Activated T-helper 2 cell treated with anti-CD3 and anti-CD28 coated beads, Interferon-gamma antibody, Interleukin-2, Interleukin-4, amounts not matched to agents 10 μg/mL and 5 μg/mL and 100 μg/mL, durations not matched to agents 14 hours and 24 hours and 36 hours (primary cell): ENCODE measurements at places on chromosomes 1 and 21. TPM values are rescaled to one million over a fixed set of nuclear protein-coding genes. Genes with fewer than 3 reads are reported as not detected.

LRRN2 gene
- not detected in 2 replicates for total RNA-seq

GPR25 gene
- total RNA-seq: not detected in 2 replicates

ATP5PF gene
- 156 and 163 TPM in 2 replicates for total RNA-seq

SYCP1 gene
- total RNA-seq: not detected in 2 replicates

ITGB2 gene
- total RNA-seq: 210 and 212 TPM in 2 replicates

SMAP2 gene
- 185 and 186 TPM in 2 replicates for total RNA-seq

TAS1R1 gene
- not detected in 2 replicates for total RNA-seq

ASTN1 gene
- total RNA-seq: not detected in 2 replicates

RNF223 gene
- not detected in 2 replicates for total RNA-seq

LAX1 gene
- total RNA-seq: 14.2 and 14.9 TPM in 2 replicates

SH3BGR gene
- total RNA-seq: 0.92 and 1.0 TPM in 2 replicates

ETNK2 gene
- total RNA-seq: 0.32 and 0.37 TPM in 2 replicates

WDR64 gene
- total RNA-seq: not detected in 2 replicates

AADACL4 gene
- not detected in 2 replicates for total RNA-seq

MPL gene
- not detected in 2 replicates for total RNA-seq

DDR2 gene
- 0.80 and 1.1 TPM in 2 replicates for total RNA-seq

TBX15 gene
- total RNA-seq: not detected in 2 replicates

MEX3A gene
- total RNA-seq: 1.2 and 1.6 TPM in 2 replicates

OR10T2 gene
- not detected in 2 replicates for total RNA-seq

ERRFI1 gene
- total RNA-seq: 3.1 and 3.8 TPM in 2 replicates

GJA4 gene
- total RNA-seq: not detected in 2 replicates

SLC9C2 gene
- total RNA-seq: not detected in 2 replicates

OPRD1 gene
- not detected in 2 replicates for total RNA-seq

NEK2 gene
- total RNA-seq: 21.8 and 24.1 TPM in 2 replicates

TMEM52 gene
- 0.94 and 1.2 TPM in 2 replicates for total RNA-seq

ADORA1 gene
- not detected in 2 replicates for total RNA-seq
